HAP-1 (cell line): ENCODE measurements at places on chromosomes 4 and X.

DNA sequence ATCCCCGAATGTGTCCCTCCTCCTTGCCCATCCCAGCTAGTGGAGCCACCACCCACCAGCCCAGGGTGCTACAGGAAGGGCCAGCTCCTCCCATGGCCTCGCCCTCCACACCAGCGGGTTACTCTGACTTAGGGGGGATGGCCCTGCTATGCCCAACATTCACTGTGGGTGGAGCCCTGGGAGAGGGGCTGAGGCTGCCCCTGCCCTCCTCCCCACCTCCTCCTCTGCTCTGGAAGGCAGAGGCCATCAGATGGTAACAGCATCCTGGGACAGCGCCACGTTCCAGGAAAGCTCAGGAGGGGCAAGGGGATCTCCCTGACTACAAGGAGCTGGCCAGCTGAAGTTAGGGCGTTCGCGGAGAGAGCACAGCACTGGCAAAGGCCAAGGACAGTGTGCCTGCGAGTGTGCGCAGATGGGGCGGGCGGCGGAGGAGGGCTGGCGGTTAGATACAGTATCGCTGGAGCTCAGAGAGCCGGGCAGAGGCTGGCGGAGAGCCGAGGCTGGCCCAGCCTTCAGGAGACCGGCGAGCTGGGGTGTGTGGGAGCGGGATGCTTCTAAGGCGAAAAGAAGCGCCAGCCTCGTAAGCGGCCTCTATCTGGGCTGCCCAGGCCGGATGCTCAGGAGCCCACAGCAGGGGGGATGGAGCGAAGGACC is 1.5 kb downstream of the JAKMIP1 start:
- DNase-seq: no peak

DNA sequence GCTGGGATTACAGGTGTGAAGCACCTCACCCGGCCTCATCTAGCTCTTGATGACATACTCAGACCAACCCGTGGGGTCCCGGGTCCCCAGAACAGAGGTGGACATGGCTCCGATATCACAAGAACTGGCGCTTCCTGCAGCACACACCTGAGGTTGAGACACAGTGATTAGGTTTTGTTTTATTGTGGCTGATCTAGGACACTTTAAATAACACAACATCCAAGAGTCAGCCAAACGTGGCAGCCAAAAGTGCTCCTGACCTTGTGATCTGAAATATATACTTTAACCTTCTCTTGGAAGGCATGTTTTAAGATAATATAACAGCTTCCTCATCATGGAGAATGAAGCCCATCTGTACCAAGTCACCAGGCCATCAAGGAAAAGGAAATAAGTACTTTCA is 198.9 kb downstream of the DHRSX start:
- DNase-seq: no peak

DNA sequence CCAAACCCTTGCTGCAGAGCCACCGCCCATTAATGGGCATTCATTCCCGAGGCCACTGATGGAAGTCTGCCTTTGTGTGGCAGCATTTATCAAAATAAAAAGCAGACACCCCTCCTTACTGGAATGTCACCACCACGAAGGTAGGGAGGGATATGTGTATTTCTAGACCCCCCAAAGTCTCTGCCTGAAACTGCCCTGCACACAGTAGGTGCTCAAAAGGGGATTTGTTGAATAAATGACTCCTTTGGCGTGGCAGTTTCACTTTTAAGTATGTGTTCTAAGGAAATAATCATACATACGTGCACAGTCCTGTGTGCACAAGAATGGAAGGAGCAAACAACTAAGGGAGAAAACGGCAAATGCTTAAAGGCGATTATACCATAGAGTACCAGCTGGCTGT is 23.6 kb upstream of the GLOD5 start:
- DNase-seq: no peak

- DNase-seq: no peak
Observed at GRCh38 chr4:189780391-189780790, 160.3 kb upstream of the FRG1 start.

DNA sequence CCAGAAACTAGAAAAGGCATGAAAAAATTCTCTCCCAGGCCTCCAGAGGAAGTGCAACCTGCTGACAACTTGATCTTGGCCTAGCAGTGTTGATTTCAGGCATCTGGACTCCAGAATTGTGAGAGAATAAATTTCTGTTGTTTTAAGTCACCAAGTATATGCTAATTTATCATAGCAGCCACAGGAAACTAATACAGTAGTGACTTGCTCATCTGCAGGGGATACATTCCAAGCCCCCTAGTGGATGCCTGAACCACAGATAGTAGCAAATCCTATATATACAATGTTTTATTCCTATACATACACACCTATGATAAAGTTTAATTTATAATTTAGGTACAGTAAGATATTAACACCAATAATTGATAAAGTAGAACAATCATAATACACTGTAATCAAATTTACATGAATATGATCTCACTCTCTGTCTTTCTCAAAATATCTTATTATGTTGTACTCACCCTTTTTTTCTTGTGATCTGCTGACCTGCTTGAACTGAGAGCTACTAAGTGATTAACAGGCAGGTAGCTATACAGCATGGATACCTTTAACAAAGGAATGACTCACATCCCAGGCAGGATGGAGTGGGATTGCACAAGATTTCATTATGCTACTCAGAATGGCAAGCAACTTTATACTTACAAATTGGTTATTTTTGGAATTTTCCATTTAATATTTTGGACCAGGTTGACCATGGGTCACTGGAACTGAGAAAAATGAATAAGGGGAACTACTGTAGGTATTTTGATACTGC is 501.1 kb downstream of the KCNIP4 start:
- DNase-seq: no peak

GRCh38 chr4:171561419-171561818 is 251.8 kb upstream of the GALNTL6 start:
- DNase-seq: no peak

DNA sequence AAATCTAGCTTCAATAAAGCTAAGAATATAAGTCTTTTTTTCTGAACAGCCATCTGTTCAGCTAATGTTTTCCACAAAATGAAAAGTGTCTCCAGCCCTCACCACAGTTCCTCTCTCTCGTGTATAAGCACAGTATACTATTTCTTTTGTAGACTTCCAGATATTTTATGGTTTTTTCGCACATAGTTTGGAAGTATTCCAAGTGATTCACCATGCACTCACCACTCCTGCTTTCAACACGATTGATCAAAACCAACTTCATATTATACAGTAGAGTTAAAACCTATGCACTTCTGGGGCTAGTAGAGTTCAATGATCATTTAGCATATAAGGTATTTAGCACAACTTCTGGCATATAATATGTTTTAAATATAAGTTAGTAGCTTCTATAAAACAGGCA is 105.8 kb upstream of the DCAF12L1 start:
- no peak for DNase-seq

GRCh38 chrX:5829469-5829868 is 399.2 kb downstream of the NLGN4X start:
- no peak for DNase-seq

DNA sequence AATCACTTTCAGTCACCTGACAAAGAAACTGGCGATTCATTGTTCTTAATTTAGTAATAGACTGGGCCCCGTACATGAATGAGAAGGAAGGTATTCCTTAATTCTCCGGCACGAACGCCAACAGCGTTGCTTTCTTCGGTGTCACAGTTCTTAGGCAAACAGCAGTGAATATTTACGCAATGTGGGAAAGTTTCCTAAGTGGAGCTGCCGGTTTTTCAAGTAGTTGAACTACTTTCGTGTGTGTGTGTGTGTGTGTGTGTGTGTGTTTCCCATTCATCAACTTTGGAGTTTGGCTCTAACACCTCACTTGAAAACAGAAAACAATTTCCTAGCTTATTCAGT is 651 bp downstream of the NXT2 start:
- no peak for DNase-seq

DNA sequence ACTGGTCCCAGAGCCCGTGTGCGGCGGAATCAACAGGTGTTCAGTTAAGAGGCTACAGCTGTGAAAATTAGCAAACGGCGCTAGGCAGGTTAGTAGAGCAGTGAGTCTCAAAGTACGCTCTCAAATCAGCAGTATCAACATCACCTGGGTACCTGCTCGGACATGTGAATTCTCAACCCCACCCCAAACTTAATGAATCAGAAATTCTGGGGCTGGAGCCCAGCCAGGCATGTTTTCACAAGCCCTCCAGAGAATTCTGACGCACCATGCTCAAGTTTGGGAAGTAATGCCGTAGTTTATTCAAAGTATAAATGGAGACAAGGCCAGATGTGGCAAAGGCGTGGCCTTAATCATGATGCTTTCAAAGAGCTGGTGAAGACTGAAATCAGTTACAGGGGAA is 58.2 kb upstream of the PTCHD1 start:
- no peak for DNase-seq

GRCh38 chr4:39741401-39741800 is 43.5 kb downstream of the UBE2K start:
- DNase-seq: no peak

GRCh38 chrX:40444798-40445496 is 135.8 kb upstream of the ATP6AP2 start:
- no peak for DNase-seq

DNA sequence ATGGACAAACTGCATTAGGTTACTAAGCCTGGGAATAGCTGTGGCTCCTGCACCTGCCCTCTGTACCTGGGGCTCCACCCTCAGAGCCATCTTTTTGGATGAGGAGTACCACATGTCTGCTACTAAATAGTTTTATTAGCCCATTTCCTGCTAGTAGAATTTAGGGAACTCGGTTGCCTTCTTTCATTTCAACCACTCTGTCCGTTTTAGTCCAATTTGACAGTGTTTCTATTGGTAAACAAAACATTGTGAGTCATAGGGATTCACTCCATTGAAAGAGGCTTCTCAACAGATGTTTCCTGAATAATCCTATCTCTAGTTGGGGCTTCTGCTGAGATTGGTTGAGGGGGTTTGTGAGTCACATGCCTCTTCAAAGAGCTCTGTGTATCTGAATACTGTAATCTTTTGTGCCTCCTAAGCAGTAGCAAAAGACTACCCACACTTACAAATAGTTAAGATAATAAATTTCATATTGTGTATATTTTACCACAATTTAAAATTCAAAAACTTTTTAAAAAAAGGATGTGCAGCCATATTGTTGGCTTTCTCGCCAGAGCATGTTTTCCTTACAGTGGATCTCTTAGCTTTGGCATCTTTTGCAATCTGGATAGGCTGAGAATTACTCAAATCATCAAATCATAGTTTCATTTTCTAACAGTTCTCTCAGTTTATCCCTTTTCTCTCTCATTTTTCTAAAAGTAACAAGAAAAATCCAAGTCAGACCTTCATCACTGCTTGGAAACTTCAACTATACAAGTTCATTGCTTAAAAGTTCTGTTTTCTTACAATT is 9.9 kb downstream of the FAM200B start:
- DNase-seq: no peak

GRCh38 chr4:16066586-16067128 is 17.2 kb downstream of the PROM1 start:
- DNase-seq: no peak

GRCh38 chr4:62487016-62487415 is 1286.9 kb downstream of the ADGRL3 start:
- no peak for DNase-seq

GRCh38 chrX:125895518-125895917 is 270.6 kb downstream of the DCAF12L2 start:
- no peak for DNase-seq

- no peak for DNase-seq
Observed at GRCh38 chr4:61162116-61162515, 38.0 kb upstream of the ADGRL3 start.
